Smooth muscle cell of trachea (primary cell): ENCODE measurements at places on chromosomes 3 and 15. TPM values are rescaled to one million over a fixed set of nuclear protein-coding genes. Genes with fewer than 3 reads are reported as not detected.

The CYP8B1 gene
- not detected in 2 replicates for total RNA-seq

The CCDC33 gene
- total RNA-seq = not detected in 2 replicates

The CHDH gene
- 0.15 and 0.99 TPM in 2 replicates for total RNA-seq

The AHSG gene
- not detected in 2 replicates for total RNA-seq

The HTR3E gene
- total RNA-seq = not detected in 2 replicates
